ENCODE measurements at places on chromosomes 2 and 18.

GRCh38 chr2:231709636-231709980, 1.3 kb downstream of the PTMA start:
- DNase-seq, result peak; percentile 68

DNA sequence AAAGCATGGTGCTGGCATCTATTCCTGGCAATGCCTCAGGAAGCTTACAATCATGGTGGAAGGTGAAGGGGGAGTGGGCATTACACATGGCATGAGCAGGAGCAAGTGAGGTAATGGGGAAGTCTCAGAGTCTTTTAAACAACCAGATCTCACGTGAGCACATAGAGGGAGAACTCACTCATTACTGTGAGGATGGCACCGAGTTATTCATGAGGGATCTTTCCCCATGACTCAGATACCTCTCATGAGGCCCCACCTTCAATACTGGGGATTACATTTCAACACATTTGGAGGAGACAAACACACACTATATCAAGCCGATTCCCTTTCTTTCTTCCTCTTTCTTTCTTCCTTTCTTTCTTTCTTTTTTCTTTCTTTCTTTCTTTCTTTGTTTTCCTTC, 47.9 kb upstream of the FANCL start:
- peak; percentile 12 for DNase-seq

GRCh38 chr18:22210311-22210754, 40.9 kb downstream of the GATA6 start:
- no peak for DNase-seq

DNA sequence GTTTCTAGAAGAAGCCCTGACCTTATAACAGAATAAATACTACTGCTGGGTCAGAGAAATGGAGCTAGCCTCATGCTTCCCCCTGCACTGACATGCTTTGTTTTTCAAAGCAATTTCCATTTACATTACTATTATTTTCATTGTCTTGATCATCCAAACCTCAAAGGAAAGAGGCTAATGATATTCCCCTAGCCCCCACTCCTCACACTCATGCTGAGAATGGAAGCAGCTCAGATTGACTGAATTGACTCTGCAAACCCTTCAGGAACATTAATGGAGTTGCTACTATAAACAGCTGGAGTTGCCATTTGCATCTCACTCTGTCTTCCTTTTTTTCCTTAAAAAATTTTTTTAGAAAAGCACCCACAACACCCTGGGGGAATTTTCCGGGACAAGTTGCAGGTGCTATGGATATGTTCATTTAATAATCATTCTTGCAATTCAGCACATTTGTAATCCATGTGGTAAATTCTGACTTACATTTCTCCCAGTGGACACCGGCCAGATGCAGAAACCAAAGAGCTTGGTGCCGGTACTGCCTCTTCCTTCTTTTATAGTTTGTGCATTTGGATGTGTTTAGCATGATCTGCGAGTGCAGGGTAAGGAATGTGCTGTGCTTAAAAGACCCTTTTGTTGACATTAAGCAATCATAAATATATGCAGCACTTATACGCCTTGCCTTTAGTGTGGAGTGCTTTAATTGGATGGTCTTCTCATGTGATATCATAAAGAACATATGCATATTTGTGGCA, 103.3 kb upstream of the OSR1 start:
- no peak for DNase-seq

GRCh38 chr2:10820978-10821695, 8.6 kb upstream of the PDIA6 start:
- peak; percentile 28 for DNase-seq
